AG10803 (cell line): ENCODE measurements at places on chromosomes 1 and 21.
A peak's percentile ranks its signal among the peaks of the same experiment; 100 is the strongest.

DNA sequence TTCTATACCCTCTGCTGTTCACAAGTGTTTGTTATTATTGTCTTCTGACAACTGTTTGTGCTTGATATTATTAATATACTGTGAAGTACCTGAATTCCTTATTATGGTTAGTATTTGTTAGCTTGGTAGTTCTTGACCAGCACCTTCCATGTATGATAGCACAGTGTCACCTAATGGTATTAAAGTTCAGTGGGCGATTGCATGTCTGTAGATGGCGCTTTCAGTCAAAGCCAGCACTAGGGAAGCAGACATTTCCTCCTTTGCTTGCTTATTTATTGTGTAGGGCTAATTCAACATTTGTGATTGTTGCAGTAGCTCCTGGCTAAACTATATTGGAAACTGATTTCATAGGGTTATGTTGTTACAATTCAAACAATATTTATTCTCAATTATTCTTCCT is 218.0 kb downstream of the ZP4 start:
- DNase-seq = no peak

GRCh38 chr1:31745096-31745945 is 18.8 kb downstream of the ADGRB2 start:
- peak; percentile 59 for DNase-seq

- DNase-seq = peak; percentile 27
Observed at GRCh38 chr1:157371221-157371620, 181.1 kb downstream of the FCRL5 start.

GRCh38 chr1:20632386-20632785 is 872 bp upstream of the PINK1 start:
- DNase-seq = no peak

DNA sequence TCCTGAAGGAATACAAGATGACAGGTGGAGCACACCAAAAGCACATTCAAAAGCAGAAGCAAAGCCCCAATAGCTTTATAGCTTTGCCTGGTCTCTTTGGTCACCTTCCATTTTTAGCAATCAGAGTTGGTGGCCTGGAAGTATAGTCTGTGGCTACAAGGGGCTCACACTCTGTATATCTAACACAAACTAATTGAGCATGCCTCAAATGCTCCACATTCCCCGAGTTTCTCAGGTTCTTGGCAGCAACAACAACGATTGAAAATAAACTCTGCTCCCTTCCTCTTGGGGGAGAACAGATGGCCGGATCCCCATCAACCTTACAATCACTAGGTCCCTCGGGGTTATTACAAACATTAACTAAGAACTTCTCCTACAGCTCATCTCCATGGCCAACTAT is 24.9 kb upstream of the TADA1 start:
- peak; percentile 17 for DNase-seq

DNA sequence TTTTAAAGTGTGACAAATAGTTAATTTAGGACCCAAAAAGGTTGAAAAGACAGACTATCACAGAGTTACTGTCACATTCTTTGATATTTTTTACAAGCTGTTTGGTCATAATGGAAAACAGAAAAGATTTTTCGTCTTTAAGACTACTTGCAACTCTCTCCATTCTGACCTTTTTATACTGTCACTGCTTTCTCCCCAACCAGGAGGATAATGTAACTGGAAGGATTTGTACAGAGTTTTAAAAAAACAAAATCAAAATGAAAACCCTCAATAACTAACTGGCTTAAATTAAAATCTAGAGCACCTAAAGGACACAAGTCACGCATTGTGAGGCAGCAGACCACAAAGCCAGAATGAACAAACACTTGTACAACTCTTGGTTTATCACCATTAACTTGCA is 257.7 kb downstream of the FAF1 start:
- no peak for DNase-seq

DNA sequence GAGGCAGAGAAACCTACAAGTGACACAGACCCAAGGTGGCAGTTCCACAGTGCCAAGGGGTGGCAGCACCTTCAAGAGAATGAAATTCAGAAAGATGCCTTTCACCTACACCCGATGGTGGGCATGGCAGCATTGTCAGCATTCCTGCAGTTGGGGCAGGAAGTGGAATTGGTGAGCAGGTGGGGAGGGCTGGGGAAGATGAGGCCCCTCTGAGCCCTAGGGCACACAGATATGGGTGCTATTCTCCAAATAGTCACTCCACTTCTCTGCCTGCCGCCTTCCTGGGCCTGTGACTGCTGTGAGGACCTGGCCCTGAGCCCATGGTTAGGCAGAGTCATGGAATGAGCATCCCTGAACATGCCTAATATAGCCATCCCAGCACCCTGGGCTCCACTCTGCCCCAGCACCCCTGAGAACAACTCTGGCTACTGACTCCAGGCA is 8.3 kb downstream of the SHISA4 start:
- peak; percentile 80 for DNase-seq

DNA sequence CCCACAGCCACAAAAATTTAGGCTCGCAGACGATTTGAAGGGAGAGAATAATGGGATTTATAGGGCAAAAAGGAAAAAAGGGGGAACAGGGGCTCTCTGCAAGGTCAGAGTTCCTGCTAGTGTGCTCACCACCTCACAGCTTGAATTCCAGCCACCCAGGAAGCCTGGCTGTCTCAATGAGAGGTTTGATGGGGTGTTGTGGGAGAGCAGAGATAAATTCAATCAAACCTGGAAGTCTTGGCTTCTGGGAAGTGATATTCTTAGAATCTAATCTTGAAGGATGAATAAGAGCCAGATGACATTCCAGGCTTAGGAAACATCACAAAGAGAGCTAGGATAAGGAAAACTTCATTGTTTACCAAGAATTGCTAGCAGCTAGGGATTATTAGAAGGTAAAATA is 47.4 kb upstream of the C21orf91 start:
- DNase-seq = no peak

- no peak for DNase-seq
Observed at GRCh38 chr1:76075877-76076276, 1.3 kb downstream of the ST6GALNAC3 start.

DNA sequence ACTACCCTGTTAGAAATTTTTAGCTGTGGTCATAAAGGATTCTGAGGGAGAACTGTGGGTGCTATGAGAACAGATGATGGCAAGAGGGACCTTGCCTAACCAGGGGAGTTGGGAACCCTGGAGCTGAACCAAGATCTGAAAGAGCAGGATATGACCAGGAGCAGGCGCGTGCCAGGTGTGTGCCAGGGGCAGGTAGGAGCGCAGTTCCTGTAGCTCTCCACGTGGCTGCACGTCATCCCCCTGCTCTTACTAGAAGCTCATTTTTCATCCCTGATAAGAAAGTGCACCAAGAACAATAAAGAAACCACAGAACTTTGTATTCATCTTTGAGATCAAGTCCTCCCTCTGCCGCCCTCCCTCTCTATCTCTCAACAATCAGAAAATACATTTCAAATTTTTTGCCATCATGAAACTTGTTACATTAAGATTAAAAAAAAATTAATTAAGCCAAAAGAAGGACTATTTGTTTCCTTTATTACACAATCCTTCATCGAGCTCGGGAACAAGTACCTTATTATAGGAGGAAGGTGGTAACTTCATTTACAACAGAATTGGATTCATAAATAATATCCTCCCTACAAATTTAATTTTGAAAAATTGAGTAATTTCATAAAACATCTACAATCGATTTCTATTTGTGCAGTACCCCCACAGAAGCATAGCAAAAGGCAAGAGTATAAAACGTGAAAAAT is 78.5 kb downstream of the SLC35F3 start:
- no peak for DNase-seq

DNA sequence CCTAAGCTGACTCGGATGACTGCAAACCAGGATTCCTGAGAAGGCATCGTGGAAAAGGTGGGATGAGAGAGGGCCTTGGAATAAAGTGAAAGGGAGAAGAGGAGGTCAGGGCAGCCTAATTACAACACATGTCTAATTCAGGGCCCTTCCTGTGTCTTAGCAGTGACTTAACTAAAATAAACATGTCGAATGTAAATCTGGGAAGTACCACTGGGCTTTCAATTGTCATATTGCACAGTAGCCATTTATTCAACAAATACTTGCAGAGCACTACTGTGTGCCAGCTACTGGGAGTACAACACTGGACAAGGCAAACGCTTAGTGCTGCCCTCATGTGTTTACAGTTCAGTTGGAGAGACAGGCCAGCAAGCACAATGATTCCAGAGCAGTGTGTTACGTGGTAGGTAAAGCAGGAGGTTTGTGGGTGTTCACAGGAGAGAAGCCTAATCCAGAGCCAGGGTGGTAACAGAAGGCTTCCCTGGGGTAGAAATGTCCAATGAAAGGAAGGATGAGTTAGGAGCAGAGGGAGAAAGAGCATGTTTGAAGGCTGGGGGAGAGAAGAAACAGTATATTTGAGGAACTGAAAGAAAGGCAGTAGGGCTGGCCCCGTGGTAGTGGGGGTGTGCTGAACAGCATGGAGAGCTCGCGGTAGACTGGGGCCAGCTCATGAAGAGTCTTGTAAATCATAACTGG is 38.0 kb upstream of the RASAL2 start:
- DNase-seq = no peak

DNA sequence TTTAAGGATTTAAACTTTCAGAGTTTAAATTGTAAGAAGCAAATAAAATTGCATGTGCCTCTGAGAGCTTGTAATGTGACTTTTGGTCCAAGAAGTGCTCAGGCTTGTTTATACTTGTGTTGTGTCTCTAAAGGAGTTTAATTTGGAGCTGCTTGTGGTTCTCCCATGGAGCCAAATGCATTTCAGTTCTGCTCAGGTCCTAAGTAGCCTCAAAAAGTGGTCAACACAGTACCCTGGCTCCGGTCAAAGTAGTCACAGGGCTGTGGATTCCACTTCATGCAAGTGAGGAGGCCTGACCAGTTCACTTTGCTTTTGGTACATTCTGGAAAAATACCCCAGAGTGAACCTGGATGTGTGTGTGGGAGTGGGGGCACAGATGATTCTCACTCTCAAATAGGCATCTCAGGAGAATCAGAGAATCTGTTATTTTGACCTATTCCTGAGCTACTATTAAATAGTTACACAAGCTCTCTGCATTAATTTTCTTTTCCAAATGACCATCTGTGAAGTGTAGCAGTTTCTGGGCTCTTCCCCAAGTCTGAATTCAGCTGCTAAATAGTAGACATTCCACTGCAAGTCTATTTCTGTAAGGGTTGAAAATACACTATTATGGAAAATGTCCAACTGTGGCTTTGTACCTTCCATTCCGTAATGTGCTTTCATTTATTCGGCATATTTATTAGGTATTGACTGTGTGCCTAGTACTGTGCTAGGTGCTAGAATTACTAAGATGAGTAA is 31.7 kb upstream of the AGO1 start:
- DNase-seq = peak; percentile 88

- peak; percentile 95 for DNase-seq
Observed at GRCh38 chr21:45294509-45295291, 7.0 kb upstream of the POFUT2 start.

- peak; percentile 78 for DNase-seq
Observed at GRCh38 chr1:234866007-234866866, 256.3 kb upstream of the IRF2BP2 start.

GRCh38 chr1:231887866-231888265 is 261.3 kb downstream of the DISC1 start:
- DNase-seq = no peak

GRCh38 chr1:70057500-70057899 is 147.9 kb downstream of the LRRC40 start:
- peak; percentile 15 for DNase-seq

DNA sequence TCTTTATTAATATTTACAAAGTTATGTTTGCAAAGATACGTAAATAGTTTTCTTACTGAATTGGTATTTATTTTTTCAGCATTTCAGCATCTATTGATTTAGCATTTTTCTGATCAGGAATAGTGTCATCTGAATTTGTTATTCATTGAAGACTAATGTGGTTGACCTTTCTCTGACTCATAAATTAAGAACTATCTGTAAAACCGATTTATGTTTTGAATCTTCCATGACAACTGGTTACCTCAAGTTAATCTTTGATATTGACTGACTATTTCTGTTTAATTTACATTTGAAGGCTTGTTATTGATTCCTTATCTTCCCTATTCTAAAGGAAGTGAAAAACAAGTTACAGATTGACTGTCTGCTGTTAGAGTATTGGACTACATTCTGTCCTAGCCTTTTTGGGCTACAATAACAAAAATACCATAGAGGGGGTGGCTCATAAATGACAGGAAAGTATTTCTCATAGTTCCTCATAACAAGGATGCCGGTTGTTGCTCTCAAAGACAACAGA is 1131.4 kb downstream of the PLA2G4A start:
- DNase-seq = no peak

DNA sequence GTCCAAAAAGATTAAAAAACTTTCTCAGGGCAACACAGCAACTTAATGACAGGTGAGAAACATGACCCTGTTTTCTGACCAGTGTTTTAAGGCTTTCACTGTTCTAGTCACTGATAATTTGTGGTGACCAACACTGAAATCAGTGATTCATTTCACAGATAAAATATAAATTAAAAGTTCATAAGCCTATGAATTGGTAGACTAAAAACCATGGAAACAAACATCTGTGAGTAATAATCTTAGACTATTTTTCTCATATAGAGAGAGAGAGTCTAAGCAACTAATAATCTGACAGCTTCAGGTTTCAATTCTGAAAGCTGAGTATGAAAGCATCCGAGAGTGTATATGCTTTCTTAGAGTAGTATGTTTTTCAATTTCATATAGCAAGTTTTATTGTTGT is 536.9 kb downstream of the ADGRL2 start:
- no peak for DNase-seq

DNA sequence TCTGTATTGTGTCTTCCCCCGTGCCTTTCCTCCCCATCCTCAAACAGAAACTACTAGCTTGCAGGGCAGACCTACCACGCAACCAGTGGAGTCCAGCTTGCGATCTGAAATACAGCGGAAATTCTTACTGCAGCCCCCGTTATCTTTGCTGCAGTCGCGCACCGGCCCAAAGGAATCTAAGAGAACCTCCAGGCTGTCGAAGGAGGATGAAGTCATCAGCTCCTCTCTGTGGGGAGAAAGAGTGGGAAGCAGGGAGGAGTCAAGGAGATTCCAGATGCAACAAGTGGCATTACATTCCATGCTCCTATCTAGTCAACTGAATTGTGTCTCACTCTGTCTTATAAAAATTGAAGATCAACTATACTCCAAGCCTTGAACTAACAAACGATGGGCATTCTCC is 206.9 kb downstream of the ASTN1 start:
- no peak for DNase-seq

- DNase-seq = no peak
Observed at GRCh38 chr21:24045775-24046215, 1561.5 kb downstream of the MRPL39 start.

- DNase-seq = no peak
Observed at GRCh38 chr1:50275566-50275965, 147.7 kb downstream of the DMRTA2 start.

GRCh38 chr1:190179817-190180216 is 297.8 kb downstream of the BRINP3 start:
- no peak for DNase-seq

DNA sequence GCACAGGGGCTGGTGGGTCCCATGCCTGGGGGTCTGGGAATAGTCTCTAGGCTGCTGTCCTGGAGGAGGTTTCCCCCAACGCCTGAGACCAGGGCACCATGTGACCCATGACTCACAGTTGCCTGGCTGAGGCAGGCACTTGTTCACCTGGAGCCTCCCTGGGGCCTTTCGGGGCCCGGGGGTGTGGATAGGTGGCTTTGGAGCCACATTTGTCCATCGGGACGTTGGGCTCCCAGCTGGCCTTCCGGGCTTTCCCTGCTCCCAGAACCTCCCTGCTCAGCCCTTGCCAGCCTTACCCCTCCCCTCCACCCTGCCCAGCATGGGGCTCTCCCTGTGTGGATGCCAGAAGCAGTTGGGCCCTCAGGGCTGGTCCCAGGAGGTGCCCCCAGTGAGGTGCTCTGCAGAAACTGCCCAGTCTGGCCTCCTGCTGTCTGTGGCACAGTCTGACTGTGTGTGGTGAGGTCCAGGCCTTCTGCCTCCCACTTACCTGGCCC is 14.2 kb downstream of the COL6A1 start:
- DNase-seq = no peak

- peak; percentile 15 for DNase-seq
Observed at GRCh38 chr1:100494393-100495084, 43.4 kb upstream of the GPR88 start.
